Ovary (tissue), 10 donors: ENCODE measurements at places on chromosomes 11 and 22. TPM values are rescaled to one million over a fixed set of nuclear protein-coding genes. Genes with fewer than 3 reads are reported as not detected.

GRCh38 chr22:22773979-22774604, 113.5 kb upstream of the IGLL5 start:
- H3K27ac ChIP-seq: no peak overlapping the region
- no peaks in the 10 kb centered on the region for H3K36me3 ChIP-seq
- H3K4me1 ChIP-seq: peaks cover 4% of the 10 kb centered on the region
- no peak overlapping the region for H3K4me3 ChIP-seq
- H3K27me3 ChIP-seq: no peaks in the 10 kb centered on the region

GRCh38 chr11:45320371-45320770, 34.2 kb upstream of the SYT13 start:
- no peaks in the 10 kb centered on the region for H3K27me3 ChIP-seq
- no peaks in the 10 kb centered on the region for H3K36me3 ChIP-seq
- no peak overlapping the region for H3K27ac ChIP-seq
- no peak overlapping the region for H3K4me3 ChIP-seq
- no peak for DNase-seq

DNA sequence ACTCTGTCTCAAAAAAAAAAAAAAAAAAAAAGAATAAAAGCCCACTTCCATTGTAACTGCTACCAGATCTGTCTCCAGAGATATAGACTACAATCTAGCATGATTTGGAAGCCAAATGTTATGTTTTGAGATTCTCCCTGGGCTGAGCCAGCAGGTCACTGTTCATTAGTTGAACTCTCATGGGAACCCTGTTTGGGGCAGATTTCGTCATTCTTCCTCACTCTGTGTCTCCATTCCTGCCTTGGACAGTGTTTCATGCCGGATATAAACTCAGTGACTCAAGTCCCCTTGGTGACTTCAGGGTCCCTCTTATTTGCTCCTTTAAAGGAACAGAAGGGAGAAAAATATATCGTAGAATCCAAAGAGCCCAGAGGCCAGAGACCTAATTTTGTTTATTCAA, 378.1 kb downstream of the LARGE1 start:
- no peak overlapping the region for H3K4me3 ChIP-seq
- H3K36me3 ChIP-seq: no peaks in the 10 kb centered on the region
- H3K4me1 ChIP-seq: peaks cover 16% of the 10 kb centered on the region

GRCh38 chr11:93192163-93192562, 5.6 kb downstream of the SLC36A4 start:
- no peaks in the 10 kb centered on the region for H3K27me3 ChIP-seq
- no peaks in the 10 kb centered on the region for H3K4me1 ChIP-seq
- no peaks in the 10 kb centered on the region for H3K36me3 ChIP-seq
- H3K4me3 ChIP-seq: no peak overlapping the region

DNA sequence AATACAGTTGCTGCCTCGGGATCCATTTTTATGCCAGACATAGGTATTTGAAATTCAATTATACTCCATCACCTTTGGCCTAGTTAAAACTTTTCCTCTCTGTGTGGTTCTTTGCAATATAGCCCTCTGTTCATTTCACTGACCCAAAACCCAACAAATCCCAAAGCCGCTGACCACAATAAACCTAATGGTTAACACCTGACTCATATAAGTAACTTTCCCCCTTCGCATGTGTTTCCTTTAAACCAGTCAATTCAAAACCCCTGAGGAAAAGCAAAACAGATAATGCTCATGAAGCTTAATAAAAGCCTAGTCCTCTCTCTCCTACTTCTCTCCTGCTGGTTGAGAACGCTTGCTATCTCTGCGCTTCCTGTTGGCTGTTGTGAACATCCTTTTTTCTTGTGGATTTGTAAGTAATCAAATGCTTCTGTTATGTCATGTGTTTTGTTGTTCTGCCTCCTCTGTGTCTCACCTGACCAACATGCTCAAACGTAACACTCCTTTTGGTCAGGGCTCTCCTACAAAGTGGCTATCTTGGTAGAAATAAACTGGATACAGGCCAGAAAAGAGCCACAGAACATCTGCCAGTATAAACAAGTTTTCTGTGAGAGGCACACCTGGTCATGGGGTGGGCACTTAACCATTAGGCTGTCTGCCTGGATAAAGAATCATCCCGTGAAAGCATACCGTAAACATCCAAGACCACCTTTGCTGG, 652.6 kb downstream of the METTL15 start:
- no peaks in the 10 kb centered on the region for H3K27me3 ChIP-seq
- H3K4me3 ChIP-seq: no peak overlapping the region
- H3K27ac ChIP-seq: no peak overlapping the region

- no peaks in the 10 kb centered on the region for H3K4me1 ChIP-seq
- H3K36me3 ChIP-seq: no peaks in the 10 kb centered on the region
- H3K27ac ChIP-seq: no peak overlapping the region
Measured at GRCh38 chr11:21343204-21343603, 673.8 kb downstream of the NELL1 start.

GRCh38 chr11:47616726-47617416, 22.7 kb upstream of the C1QTNF4 start:
- DNase-seq: no peak
- H3K27me3 ChIP-seq: no peaks in the 10 kb centered on the region
- H3K36me3 ChIP-seq: no peaks in the 10 kb centered on the region
- peaks cover 2% of the 10 kb centered on the region for H3K4me1 ChIP-seq
- H3K27ac ChIP-seq: peak overlapping the region; percentile 36
- H3K4me3 ChIP-seq: no peak overlapping the region

DNA sequence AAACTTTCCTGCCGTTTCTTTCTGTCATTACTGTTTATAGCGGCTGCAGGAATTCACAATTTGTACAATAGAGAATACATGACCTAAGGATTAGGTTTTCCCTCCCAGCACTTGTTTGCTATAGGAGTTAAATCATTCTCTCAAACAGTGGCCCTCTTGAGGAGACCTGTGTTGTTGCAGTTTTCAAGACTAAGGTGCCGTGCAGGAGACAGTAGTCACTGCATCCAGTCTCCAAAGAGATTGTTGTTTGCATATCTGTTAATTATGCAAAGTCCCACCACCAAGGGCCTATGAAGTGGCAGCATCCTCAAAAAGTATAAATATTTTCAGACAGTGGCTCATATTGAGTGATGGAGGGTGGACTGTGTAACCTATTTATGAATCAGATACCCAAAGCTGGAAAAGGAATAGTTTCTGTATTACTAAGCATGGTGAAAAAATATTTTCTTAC, 2.3 kb downstream of the PRSS23 start:
- peaks cover 7% of the 10 kb centered on the region for H3K4me1 ChIP-seq
- no peaks in the 10 kb centered on the region for H3K36me3 ChIP-seq
- peak overlapping the region; percentile 76 for H3K4me3 ChIP-seq
- H3K27ac ChIP-seq: no peak overlapping the region
- DNase-seq: no peak
- no peaks in the 10 kb centered on the region for H3K27me3 ChIP-seq

DNA sequence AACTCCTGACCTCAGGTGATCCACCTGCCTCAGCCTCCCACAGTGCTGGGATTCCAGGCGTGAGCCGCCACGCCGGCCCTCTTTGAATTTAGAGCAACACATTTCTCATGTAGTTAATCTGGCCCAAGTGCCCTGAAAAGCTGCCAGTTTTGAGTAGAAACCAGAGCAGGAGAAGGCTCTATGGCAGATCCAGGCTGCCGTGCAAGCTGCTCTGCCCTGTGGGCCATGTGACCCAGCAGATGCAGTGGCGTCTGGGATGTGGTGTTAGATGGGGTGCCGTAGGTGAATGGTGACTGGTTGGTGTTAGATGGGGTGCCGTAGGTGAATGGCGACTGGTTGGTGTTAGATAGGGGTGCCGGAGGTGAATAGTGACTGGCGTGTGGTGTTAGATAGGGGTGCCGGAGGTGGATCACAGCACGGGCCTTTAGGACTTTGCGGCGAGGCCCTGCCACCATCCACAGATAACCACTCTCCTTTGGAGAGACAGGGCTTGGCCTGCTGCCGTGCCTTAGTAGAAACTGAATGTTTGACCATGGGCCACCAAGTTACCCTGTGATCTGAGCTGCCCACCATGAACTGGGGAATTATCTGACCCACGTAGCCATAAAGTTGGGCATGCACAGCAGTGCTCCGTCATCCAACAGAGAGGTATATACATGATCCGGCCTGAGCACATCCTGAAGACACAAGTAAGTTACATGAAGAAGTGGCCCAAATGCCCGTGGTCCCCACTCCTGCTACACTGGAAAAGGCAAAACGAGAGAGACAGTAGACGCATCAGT, 32.7 kb downstream of the ASCL2 start:
- DNase-seq: no peak
- H3K4me1 ChIP-seq: no peaks in the 10 kb centered on the region
- no peaks in the 10 kb centered on the region for H3K27me3 ChIP-seq
- H3K27ac ChIP-seq: no peak overlapping the region

- no peaks in the 10 kb centered on the region for H3K4me1 ChIP-seq
- H3K4me3 ChIP-seq: no peak overlapping the region
- no peak overlapping the region for H3K27ac ChIP-seq
Measured at GRCh38 chr11:70755410-70756158, 357.3 kb downstream of the CTTN start.

DNA sequence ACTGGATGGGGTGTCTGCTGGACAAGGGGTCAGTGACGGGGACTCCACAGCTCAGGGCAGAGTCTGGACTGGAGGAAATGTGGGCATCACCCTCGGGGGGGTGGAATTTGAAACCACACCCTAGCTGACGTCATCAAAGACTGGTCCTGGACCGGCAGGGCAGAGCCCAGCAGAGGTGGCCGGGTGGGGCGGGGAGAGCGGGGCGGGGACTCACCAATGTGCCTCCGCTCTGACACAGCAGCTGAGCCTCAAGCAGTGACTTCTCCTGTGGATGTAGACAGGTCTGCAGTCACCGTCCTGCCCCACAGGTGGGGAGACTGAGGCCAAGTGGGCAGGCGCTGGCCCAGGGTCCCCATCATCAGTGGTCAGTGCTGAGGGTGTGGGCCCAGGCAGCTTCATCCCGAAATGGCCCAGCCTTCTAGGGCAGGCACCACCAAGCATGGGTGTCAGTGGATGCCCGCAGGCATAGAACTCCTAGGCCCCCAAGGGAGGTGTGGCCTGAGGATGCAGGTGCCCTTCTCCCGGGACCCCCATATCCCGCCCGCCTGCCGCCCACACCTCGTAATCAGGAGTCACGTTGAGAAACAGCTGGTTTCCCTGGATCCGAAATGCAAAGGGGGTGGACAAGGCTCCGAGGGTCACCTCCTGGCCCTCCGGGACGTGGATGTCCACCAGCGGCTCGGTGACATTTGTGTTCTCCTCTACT, 603 bp downstream of the CDHR5 start:
- DNase-seq: no peak

GRCh38 chr22:42635531-42635930, 4.9 kb downstream of the ATP5MGL start:
- H3K36me3 ChIP-seq: no peaks in the 10 kb centered on the region
- no peak for DNase-seq
- H3K27me3 ChIP-seq: no peaks in the 10 kb centered on the region
- no peak overlapping the region for H3K27ac ChIP-seq
- peaks cover 6% of the 10 kb centered on the region for H3K4me1 ChIP-seq

ASRGL1 gene
- 9.8 TPM for total RNA-seq

KCNK4 gene
- total RNA-seq: not detected

OR5AN1 gene
- not detected for total RNA-seq

SYTL2 gene
- 6.2 TPM for total RNA-seq

OR8B3 gene
- total RNA-seq: not detected

OR10A2 gene
- not detected for total RNA-seq

ROM1 gene
- total RNA-seq: 19.1 TPM

ANKK1 gene
- total RNA-seq: 0.63 TPM
